ENCODE measurements at places on chromosomes 2 and 18.
A peak's percentile ranks its signal among the peaks of the same experiment; 100 is the strongest.

- peak; percentile 67 for DNase-seq
Measured at GRCh38 chr2:237700512-237701032, 73.2 kb downstream of the LRRFIP1 start.

DNA sequence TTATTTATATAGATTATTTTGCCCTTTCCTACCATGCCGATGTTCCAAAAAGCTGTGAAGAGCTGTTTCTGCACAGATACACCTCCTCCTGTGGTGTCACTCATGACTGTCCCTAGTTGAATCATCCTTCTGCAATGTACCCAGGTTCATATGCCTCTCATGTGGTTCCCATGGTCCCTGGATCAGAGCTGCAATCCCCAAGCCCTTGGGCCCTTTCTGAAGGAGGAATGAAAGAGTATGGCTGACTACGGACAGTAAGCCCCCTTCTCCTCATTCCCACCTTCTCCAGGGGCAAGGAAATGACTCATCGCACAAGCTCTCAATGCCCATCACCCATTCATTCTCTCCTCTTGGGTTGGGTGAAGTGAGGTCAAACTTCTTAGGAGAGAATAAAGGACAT, 63.9 kb upstream of the ACVR1 start:
- DNase-seq, result no peak

DNA sequence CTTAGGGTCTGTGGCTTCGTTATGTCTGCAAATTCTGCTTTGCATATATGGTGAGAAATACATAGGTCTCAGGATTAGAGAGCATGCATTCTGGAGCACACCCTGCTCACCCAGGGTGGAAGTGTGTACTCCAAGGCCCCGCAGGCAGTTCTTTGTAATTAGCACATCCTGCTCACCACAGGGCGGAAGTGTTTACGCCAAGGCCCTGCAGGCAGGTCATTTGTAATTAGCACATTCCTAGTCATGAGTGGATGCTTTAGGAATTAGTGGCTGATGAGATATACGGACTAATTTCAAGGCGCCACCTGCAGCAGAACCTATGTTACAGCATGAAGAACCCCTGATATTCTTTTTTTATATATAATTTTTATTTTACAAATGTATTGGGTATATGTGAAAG, 4.2 kb downstream of the ALLC start:
- peak; percentile 21 for DNase-seq

DNA sequence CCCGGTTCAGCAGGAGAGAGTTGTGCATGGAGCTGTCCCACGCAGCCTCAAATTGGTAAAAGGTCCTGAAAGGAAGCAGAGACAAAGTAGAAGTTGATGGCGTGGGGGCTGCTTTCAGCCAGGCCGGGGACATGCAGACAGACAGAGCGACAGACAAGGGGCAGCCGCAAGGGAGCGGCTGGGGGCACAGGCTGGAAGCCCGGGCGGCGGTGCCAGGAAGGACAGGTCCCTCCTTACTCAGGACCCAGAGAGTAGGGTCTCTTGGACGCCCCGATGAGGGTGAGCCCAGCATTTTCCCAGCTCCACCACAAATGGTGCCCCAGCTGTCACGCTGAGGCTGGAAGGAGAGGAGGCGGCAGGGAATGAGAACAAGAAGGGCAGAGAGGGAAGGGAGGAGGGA, 35.2 kb downstream of the AQP12A start:
- DNase-seq, result no peak

DNA sequence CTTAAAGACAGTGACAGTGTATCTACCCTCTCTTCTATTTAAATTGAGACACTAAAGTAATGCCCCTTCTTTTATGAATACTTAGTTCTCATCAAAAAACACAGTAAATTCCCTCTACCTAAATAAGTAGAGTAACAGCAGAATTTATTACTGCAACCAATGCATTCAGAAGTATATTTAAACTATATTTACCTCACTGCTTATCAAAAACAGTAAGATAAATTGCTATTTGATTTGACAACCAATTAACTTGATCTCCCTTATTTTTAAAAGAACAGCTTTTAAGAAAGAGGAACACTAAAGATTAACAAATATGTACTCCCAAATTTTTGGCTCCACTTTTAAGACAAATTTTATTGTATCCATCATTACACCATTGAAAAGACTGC, 4.8 kb downstream of the SATB2 start:
- no peak for DNase-seq

DNA sequence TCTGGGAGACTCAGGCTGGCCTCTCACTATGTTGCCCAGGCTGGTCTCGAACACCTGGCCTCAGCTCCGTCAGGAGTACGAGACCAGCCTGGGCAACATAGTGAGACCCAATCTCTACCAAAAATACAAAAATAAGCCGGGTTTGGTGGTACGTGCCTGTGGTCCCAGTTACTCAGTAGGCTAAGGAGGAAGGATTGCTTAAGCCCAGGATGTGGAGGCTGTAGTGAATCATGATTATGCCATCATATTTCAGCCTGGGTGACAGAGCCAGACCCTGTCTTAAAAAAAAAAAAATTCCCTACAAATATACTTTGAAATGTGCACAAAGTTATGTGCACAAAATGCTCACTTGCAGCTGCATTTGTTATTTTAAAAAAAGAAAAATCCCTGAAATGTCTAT, 26.3 kb upstream of the AGAP1 start:
- DNase-seq, result no peak

DNA sequence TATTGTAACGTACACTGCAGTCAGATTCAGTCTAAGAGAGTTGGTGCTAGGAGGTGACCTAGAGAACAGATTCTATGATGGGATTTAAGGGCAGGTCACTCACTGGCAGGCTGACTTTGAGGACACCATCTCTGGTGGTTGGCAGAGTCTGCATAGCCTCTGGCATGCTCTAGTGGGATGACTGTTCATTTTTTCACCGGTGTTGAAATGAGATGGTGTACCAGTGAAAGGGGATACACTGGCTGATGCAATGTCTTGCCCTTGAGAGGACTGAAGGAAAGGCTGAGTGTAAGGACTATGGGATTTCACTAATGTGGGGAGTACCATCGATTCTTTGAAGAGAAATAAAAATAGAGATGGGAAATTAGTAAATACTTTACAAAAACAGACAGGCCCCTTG, 186.9 kb upstream of the PIEZO2 start:
- DNase-seq, result no peak

DNA sequence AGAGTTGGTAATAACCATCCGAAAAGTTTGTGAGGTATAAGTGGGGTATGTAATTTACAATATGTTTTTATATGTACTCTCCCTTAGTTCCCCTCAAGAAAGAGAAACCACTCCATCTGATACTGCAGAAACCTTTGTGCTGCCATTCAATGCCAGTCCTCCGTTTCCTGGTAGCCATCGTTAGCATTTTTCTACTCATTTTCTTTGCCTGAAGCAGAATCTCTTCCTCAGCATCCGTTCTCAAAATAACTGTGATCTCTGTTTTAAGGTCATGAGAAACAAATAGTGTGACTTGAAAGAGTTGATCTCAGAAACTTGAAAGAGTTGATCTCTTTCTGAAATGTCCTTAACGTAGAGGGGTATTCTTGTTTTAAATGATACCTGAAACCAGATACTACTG, 996 bp downstream of the PTCD3 start:
- no peak for DNase-seq

- DNase-seq, result no peak
Measured at GRCh38 chr2:74292751-74293150, 50.5 kb downstream of the SLC4A5 start.

- DNase-seq, result no peak
Measured at GRCh38 chr2:128472789-128473174, 154.1 kb upstream of the HS6ST1 start.

GRCh38 chr2:96760986-96761832, 507 bp downstream of the CNNM4 start:
- peak; percentile 77 for DNase-seq

- no peak for DNase-seq
Measured at GRCh38 chr2:45330637-45331409, 280.2 kb downstream of the SRBD1 start.

DNA sequence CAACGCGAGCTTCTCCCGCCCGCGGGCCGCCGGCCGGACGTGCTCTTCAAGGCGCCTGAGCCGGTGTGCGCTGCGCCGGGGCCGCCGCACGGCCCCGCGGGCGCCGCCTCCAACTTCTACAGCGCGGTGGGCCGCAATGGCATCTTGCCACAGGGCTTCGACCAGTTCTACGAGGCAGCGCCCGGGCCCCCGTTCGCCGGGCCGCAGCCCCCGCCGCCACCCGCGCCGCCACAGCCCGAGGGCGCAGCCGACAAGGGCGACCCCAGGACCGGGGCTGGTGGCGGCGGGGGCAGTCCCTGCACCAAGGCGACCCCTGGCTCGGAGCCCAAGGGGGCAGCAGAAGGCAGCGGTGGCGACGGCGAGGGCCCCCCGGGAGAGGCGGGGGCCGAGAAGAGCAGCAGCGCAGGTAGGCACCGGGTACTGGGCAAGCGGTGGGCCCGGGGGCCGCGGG, 676 bp downstream of the HOXD11 start:
- no peak for DNase-seq

DNA sequence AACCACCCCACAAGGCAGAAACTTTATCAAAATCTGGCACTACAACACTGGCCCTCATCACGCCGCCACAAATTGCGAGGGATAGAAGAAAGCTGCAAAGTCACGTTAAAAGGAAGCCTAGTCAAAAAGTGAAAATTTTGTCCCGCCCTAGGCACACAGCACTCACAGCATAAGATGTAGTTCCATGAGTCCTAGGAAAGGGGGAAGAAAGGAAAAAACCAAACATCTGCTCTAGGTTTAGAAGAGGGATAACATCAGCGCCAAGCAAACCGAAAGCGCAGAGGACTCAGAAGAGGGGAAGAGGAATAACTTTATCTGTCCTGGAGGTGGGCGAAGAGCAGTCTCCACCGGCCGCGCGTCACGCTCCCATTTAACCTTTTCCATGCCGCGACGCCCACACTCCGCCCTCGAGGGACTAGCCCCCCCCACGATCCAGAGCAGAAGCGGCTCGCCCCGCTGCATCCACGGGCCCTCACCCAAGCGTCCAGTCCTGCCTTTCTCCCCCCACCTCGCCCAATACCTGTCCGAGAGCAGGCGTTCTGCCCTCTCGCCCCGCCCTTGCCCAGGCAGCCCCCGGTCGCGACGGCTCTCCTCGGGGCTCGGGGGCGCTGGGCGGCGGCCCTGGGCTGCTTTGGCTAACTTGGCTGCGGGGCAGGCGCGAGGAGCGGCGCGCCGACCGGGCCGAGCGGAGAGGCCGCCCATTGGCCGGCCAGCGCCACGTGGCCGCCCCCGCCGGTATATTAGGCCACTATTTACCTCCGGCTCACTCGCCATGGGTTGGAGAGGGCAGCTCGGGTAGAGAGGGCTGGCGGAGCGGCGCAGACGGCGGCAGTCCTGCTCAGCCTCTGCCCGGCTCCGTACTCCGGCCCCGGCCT, at the start of gene HOXD1:
Gene HOXD1, plus strand, starts transcription at position 770 of the 875 bp plus-strand sequence. CDS start 134 bp downstream, outside the sequence.
- peak; percentile 90 for DNase-seq

DNA sequence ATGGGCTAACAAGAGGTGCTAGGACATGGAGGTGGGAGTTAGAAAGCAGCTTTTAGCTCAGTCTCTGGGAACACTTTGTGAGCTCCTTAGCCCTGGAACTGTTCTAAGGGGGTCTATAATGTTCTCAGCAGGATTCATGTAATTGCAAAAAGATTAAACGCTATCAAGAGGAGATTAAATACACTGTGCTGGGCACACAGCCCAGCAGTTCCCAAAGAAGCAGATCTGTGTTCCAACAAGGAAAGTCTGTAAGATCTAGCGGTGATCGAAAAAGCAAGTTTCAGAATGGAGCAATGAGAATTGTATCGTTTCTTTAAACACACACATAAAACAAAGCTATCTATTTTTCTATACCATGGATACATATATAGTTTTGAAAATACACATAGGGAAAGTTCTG, 2.4 kb upstream of the ARID5A start:
- no peak for DNase-seq

- DNase-seq, result no peak
Measured at GRCh38 chr2:113025737-113026136, 20.5 kb downstream of the IL36A start.

DNA sequence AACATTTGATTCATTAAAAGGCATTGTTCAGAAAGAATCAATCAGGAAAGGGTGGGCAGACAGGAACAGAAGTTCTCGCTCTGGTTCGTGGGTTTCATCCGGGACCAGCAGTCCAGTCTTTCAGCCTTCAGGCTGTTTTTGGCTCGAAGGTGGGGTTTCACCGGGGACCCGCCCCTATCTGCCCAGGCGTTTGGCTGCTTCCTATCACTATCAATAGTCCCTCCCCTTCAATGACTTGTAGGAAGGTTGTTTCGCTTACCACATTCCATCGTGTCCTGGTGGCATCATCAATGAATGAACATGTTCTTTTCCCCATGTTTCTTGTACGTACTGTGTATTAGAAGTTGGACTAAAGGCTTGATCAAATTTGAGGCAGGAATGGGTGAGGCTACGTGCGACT, 130.3 kb downstream of the NEDD4L start:
- no peak for DNase-seq
